Stimulated activated CD8-positive, alpha-beta memory T cell treated with anti-CD3 and anti-CD28 coated beads, Interleukin-2, amount 100 ng/mL, for 48 hours (primary cell): ENCODE measurements at places on chromosomes 1 and 21.

- DNase-seq, result no peak
These were observed 54.9 kb upstream of the WLS start for GRCh38 chr1:68287241-68287640.

GRCh38 chr1:64251971-64252370, 48.5 kb downstream of the UBE2U start:
- no peak for DNase-seq

DNA sequence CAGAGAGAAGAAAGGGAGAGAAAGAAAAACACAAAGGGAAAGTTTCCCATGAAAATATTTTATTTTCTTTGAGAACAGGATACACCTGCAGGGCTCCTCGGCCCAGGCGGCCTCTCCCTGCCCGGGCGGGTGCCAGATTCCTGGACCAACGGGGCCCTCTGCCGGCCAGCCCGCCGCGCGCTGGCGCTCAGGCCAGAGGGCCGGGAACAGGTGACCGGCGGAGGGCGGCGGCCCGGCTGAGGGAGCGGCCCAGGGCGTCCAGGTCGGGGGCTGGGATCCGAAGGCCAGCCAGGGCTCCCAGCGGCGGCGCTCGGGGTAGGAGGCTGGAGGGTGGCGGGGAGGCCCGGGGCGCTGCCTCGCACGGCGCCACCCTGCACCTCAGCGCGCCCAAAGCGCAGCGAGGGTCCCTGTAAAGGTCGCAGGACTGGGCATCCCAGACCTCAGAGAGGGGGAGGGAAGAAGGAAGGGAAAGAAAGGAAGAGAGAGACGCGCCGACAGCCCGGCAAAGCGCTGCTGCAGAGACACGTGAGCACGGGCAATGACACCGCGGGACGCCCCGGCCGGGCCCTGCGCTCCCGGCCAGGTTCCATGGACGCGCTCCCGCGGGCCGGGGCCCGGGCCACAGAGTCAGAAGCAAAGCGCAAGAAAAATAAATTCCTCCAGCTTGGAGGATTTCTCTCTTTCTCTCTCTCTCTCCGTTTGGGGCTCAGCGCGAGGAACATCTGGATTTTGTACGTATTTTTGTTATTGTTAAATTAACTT, 927 bp downstream of the WNT9A start:
- peak; percentile 33 for DNase-seq

- DNase-seq, result no peak
These were observed 690.7 kb downstream of the NCAM2 start for GRCh38 chr21:21688889-21689288.

GRCh38 chr1:182768963-182769362, 20.6 kb upstream of the NPL start:
- no peak for DNase-seq

- no peak for DNase-seq
These were observed 30.3 kb downstream of the SSBP3 start for GRCh38 chr1:54375712-54376429.

GRCh38 chr21:45088116-45088515, 13.7 kb downstream of the ADARB1 start:
- no peak for DNase-seq

DNA sequence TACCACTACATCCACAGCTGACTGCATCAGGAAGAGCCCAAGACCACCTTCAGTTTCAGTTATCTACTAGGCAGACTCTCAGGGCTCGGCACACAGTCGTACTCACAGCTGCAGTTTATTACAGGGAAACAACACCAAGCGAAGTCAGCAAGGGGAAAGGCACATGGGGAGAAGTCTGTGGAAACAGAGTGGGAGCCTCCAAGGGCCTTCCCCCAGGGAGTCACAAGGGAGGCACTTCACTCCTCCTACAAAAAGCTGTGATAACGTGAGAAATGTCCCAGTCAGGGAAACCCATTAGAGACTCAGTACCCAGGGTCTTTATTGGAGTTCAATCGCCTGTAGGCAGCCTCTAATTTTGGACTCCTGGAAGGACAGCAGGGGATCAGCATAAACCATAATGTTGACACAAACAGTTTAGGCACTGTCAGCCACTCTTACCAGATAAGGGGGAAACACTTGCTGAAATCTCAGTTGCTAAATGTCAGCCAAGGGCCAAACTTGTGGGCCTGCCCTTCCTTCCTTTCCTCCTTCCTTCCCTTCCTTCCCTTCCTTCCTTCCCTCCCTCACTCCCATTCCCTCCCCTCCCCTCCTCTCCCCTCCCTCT, 444.0 kb downstream of the SMYD3 start:
- no peak for DNase-seq

- DNase-seq, result no peak
These were observed 171.7 kb downstream of the NEK7 start for GRCh38 chr1:198328458-198329032.

DNA sequence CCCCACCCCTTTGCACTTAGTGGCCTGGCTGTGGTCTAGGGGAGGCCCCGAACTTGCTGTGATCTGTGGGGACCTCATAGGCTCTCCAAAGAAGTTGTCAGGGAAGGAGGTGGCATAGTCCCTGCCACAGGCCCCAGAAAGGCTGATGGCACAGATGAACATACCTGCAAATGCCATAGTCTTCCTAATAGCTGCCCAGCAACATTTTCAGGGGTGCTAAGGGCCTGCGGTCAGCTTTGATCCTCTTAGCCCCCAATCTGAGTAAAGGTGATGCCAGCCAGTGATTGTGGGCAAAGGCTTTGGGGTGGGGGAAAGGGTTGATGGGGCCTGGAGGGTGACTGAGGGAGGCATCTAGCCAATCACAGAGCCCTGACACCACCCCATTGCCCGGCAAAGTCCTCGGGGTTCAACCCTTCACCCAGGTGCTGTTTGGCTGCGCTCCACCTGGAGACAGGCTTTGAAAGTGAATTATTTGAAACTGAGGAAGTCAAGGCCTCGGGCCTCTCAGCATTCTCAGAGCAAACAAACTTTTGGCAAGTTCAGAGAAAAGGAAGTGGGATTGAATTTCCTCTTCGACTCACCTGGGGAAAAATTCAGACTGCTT, 35.8 kb downstream of the PAX7 start:
- no peak for DNase-seq

DNA sequence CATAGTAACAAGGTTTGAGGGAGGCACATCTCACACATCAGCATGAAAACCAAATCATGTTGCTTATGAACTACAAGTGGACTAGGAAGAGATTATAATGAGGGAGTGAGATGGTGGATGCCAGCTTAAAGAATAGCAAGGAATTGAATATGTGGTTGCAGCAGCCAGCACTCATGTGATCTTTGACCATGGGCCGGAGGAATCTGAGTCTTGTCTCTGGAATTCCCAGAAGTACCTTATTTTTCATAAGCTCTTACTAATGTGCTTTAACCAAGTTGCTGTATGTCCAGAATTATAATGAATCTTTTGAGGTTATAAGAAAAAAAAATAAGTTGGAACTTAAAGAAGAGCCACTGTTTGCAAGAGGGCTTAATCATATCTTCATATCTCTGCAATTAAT, 97.0 kb downstream of the DISP1 start:
- no peak for DNase-seq

DNA sequence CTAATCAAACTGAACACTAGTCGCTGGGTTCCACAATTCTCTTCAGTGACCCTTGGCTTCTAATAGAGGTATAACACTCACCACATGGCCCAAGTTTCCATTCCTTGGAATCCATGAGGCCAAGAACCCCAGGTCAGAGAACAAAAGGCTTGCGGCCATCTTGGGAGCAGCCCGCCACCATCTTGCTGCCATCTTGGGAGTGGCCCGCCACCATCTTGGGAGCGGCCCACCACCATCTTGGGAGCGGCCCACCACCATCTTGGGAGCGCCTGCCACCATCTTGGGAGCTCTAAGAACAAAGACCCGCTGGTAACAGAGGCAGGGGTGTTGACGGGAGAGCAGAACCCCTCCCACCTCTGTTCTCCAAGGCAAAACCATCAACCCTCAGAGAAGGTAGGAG, 493.4 kb downstream of the MATN1 start:
- DNase-seq, result no peak

DNA sequence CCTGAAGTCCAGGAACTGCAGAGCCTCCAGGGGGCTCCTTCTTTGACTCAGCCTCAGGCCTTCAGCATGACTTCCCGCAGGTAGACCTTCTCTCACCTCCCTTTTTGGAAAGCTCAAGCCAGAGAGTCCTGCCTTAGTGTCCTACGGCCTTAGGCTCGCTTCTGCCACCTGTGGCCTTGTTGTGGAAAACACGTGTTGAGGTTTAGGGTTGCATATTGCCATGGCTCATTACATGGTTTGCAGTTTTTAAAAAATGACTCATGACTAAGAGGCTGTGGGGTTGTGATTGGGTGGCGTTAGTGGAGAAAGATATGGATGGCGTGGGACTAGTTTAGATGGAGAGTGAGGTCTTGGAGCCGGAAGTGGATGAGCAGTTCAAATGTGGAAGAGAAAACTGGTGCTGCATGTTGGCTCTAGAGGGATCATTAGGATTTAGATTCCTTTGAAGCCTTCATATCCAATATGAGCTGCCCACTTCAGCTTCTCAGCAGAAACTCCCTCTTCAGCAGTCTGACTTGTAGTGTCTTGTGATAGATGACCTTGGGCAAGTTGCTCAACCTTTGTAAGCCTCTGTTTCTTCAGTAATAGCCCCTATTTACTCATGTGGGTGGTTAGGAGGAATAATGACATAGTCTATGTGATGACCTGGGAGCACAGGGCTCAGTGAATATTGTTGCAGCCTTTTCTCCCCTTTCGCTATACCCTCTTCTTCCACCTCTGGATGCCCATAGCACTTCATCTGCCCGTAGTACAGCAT, 6.5 kb upstream of the FGGY start:
- no peak for DNase-seq

DNA sequence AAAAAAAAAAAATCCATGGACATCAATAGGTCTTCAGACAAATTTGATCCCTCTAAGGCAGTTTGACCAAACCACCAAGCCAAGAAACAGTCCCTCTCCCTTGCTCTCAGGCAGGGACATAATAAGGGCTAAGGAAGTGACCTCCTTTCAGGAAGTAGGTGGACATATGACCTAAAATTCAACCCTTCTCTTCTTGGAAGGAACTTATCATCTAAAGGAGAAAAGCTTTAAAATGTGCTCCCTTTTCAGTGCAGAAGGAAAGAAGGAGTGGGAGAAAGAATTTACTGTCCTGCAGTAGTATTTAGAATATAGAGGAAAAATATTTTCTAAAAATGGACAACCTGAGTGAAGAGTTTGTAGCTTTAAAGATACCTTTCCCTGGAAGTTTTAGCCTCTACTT, 118.1 kb downstream of the DTL start:
- DNase-seq, result no peak

GRCh38 chr1:44499306-44499705, 94.3 kb downstream of the RNF220 start:
- no peak for DNase-seq

DNA sequence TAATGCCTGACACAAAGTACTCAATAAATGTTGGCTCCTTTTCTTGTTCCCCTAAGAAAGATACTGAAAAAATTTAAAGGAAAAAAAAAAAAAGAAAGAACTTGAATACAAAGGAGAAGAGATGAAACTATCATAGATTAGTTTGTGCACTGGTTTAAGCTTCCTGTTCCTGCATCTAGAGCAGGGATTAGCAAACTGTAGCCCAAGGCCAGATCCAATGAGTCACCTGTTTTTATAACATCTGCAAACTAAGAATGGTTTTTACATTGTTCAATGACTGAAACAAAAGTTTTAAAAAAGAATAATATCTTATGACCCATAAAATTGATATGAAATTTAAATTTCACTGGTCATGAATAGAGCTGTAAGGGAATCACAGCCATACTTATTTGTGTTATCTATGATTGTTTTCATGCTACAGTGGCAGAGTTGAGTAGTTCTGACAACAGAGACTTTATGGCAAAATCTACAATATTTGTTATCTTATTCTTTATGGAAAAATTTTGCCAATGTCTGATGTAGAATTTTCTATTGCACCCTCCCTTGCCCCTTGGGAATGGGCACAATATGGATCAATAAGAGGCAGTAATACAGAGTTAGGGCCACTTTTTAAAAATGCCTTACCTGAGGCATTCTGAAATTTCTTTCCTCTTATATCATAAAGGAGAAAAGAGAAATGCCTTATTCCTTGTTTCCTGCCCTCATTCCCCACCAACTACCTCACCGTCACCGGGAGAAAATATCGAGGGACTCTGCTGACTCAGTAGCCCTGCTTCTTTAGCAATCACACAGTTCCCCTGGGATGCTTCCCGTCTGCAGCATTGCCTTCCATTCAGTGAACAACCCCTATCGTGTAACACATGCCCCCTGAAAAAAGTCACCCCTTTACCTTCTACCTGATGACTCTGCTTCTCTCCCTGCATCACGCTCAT, 50.6 kb downstream of the WDR64 start:
- no peak for DNase-seq

DNA sequence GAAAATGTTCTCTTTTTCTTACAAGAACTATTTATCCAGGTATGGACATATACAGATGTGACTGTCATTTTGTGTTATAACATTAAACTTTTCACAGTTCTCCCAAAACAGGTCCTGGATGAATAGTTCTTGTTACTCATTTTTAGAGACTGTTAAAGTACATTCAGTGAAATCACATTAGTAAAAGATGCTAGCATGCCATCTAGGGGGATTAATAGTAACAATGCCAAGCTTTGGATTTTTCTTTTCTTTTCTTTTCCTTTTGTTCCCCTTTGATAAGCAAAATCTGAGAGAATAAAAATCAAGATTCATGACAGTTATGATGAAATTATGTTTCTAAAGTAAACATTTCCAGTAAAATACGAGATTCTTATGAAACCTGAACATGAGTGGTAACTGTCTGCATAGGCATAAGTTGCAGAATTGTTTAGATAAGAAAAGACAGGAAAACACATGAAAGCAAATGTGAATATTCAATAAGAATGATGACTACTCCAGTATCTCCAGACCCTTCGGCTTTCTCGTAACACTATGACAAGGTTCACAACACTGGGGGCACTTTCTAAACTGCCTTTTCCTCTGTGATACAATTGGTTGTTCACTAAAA, 77.5 kb downstream of the TPR start:
- no peak for DNase-seq

DNA sequence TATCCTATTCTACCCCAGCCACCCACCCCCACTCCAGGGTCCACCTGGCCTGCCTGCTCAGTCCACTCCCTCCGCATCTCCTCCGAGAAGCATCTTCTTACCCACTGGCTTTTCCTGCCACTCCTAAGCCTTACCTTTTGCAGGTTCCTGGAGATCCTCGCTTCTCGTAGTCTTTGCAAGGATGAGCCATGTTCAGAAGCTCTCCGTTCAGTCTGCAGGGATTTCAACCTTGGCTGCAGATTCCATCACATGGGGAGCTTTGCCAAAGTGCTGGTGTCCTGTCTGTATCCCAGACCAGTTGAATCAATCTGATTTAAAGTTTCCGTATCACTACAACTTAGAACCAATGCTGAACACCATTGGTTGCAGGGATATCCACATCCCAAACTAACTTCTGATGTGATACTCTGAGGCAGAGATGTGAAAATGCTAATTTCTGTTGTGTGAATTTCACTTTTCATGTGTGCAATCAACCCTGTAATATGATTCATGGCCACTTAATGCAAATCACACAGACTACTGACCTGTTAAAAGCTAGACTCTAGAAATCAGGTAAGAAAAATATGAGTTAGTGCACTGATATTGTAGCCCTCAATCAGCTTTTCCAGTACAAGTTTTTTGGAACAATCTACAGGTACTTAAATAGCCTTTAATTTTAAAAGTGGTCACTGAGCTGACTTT, 61.9 kb downstream of the CAPN2 start:
- no peak for DNase-seq
